ENCODE measurements at places on chromosomes 11 and 22. TPM values are rescaled to one million over a fixed set of nuclear protein-coding genes. Genes with fewer than 3 reads are reported as not detected.

HTATIP2 gene
- 59.1 TPM for total RNA-seq

OR6T1 gene
- not detected for total RNA-seq

NDUFV1 gene
- total RNA-seq, result 143 TPM

CLDN25 gene
- not detected for total RNA-seq

FOLR2 gene
- total RNA-seq, result not detected

- DNase-seq, result no peak
These were observed 154.9 kb downstream of the SBF2 start for GRCh38 chr11:10139143-10139542.

- no peak for DNase-seq
These were observed 345.3 kb upstream of the NCAM1 start for GRCh38 chr11:112615891-112616290.

GRCh38 chr11:36994208-36994607 lies 396.2 kb upstream of the RAG2 start:
- DNase-seq, result no peak
